ENCODE measurements at places on chromosomes 16 and 17.

- no peak overlapping the region for H3K27ac ChIP-seq
- peaks cover 14% of the 10 kb centered on the region for H3K4me1 ChIP-seq
- no peaks in the 10 kb centered on the region for H3K36me3 ChIP-seq
- DNase-seq: no peak
- H3K27me3 ChIP-seq: no peaks in the 10 kb centered on the region
- H3K4me3 ChIP-seq: peak overlapping the region; percentile 37
These were observed 119.9 kb upstream of the SMURF2 start for GRCh38 chr17:64781810-64782555.

DNA sequence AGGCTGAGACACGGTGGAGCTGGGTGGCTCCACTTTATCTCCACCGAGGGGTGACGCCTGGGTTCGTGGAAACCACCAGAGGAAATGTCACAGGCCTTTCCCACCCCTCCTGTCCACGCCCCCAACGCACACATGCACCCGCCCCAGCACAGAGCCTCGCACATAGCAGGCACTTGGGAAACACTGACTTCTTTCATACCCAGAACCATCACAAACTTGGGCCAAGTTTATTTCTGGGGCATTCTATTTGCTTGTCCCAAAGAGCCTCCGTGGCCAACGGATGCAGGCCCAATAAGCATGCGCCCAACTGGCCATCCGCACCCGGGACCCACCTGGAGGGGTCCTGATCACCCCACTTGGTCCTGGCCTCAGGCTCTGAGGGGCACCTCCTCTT is 3.3 kb downstream of the BCAR1 start:
- peaks cover 35% of the 10 kb centered on the region for H3K4me1 ChIP-seq
- H3K27me3 ChIP-seq: no peaks in the 10 kb centered on the region
- no peak overlapping the region for H3K27ac ChIP-seq
- no peak for DNase-seq
- no peaks in the 10 kb centered on the region for H3K36me3 ChIP-seq
- H3K4me3 ChIP-seq: no peak overlapping the region

GRCh38 chr17:36085765-36086164 is 4.2 kb downstream of the CCL3 start:
- H3K4me3 ChIP-seq: no peak overlapping the region
- H3K36me3 ChIP-seq: no peaks in the 10 kb centered on the region
- H3K27ac ChIP-seq: no peak overlapping the region
- no peaks in the 10 kb centered on the region for H3K27me3 ChIP-seq
- no peak for DNase-seq

- H3K27ac ChIP-seq: no peak overlapping the region
- no peaks in the 10 kb centered on the region for H3K36me3 ChIP-seq
- no peak for DNase-seq
- no peaks in the 10 kb centered on the region for H3K4me1 ChIP-seq
- H3K27me3 ChIP-seq: no peaks in the 10 kb centered on the region
These were observed 176.1 kb downstream of the ABCC12 start for GRCh38 chr16:47979616-47980182.

- no peaks in the 10 kb centered on the region for H3K4me1 ChIP-seq
- DNase-seq: no peak
- H3K4me3 ChIP-seq: no peak overlapping the region
- H3K27me3 ChIP-seq: no peaks in the 10 kb centered on the region
These were observed 39.6 kb downstream of the HLF start for GRCh38 chr17:55304171-55304859.

Data from prostate gland (tissue), 2 donors.